ENCODE measurements at places on chromosomes 16 and 17. TPM values are rescaled to one million over a fixed set of nuclear protein-coding genes. Genes with fewer than 3 reads are reported as not detected.

IGSF6 gene
- polyA plus RNA-seq, result 2.0 TPM

GRCh38 chr16:68319185-68319908, 8.5 kb downstream of the PRMT7 start:
- no peak for DNase-seq

- DNase-seq, result peak; percentile 48
These were observed 57.3 kb upstream of the CCL1 start for GRCh38 chr17:34420254-34420766.

- DNase-seq, result peak; percentile 74
These were observed 8.7 kb upstream of the UBE2G1 start for GRCh38 chr17:4375039-4375748.

DNA sequence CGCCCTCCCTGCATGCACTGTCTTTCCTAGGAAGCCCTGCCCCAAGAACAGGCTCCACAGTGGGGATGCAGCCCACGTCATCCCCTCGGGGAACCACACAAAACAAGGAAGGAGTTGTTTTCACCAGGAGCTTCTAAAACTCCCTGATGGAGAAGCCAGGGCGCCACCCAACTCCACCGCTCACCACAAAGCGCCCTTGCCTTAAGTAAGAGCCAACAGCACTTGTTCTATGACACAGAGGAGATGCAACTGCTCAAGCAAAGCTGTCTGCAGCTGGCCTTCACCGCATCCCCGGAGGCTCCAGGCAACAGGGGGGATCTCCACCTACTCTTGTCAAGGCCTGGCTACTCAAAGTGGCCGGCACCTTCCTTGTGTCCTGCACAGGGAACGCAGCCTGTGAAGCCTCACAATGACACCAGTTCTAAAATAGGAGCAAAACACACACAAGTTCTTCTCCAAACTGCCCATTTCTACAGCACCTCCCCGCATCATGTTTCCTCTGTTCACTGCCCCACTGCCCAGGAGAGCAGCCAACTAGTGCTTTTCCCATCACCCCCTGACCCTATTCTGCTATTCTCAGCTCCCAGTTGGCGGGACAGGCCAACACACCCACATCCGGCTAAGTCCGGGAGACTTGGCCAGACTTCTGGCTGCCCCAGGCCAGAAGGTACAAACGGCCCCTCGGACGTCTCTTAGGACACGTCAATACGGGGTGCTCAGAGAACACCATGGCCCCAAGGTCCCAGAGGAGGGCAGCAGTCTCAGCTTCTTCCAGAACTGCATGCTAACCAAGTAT, 24.2 kb downstream of the MPG start:
- no peak for DNase-seq

DNA sequence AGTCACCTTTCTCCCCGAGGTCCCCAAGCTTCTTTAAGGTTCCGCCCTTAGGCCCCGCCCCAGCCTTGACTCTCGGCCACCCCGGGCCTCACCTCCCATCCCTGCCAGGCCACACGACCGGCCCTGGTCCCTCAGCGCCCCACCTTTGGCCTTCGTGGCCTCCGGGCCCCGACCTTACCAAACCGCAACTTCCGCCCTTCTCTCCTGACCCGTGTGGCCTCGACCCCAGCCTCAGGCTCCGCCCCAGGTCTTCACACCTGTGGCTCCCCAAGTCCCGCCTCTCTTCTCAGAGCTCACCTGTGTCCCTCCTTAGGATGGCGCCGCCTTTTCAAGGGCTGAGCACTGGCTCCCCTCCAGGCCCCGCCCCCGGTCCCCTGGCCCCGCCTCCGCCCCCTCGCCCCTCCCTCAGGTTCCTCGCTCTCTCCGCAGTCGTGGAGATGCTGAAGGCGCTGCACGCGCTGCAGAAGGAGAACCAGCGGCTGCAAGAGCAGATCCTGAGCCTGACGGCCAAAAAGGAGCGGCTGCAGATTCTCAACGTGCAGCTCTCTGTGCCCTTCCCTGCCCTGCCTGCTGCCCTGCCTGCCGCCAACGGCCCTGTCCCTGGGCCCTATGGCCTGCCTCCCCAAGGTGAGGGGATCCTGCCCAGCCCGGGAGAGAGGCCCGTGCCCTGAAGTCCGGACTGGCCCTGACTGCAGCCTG, 10.0 kb upstream of the CISD3 start:
- DNase-seq, result no peak

DNA sequence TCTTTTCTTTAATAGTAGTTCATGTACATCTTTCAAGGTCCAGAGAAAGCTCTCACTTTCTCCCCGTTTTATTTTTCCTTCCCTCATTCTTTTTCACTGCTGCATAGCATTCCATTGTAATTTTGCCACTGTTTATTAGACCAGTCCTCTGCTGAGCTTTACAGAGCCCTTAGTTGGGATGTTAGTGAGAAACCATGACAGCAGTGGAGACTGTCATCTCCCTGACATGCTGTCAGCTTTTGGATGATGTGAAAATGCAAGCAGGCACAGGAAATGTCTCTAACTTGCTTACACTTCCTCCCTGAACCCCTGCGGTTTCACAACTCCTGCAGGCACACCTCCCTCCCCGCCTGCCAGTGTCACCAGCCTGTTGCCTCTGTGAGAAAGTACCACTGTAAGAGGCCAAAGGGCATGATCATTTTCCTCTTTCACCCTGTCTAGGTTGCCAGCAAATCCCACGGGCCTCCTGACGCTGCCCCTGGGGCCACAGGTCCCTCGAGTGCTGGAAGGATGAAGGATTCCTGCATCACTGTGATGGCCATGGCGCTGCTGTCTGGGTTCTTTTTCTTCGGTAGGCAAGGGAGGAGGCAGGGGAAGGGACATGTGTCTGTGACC, at the start of gene ITGAL:
TSS of gene ITGAL (plus strand) at position 415 of the 615 bp plus-strand sequence. CDS start at position 511, 96 bp downstream.
- DNase-seq, result peak; percentile 67

DNA sequence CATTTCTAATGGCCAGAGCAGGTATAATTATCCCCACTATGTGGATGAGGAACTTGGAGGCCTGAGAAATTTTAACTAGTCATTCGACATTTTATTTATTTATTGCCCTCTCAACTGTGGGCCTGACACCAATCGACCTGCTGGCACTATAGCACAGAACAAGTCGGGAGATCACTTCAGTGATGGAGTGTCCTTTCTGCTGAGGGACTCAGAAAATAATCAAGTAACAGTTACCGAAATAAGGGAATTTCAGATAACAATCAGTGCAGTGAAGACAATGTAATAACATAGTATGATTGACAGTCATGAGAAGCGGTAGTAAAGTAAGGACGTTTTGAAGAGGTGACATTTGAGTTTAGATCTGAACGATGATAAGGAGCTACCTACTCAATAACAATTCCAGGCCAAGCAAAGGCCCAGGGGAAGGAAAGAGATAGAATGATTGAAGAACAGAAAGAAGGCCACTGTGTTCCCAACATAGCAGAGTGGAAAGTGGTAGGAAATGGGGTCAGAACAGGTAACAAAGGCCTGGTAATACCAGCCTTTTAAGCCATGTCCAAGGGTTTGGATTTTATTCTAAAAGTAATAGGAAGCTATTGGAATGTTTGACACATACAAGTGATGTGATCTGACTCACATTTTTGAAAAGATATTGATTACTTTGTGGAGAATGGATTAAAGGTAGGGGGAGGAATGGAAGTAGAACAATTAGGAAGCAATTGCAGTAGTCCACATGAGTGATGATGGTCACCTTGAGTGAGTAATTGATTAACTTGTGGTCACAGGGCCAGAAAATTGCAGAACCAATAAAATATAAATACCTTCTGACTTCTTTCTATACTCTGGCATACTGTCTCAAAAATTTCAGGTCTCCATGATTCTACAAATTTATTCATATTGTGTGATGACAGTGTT, 1.4 kb downstream of the STXBP4 start:
- no peak for DNase-seq

ASPHD1 gene
- polyA plus RNA-seq, result not detected

- DNase-seq, result peak; percentile 67
These were observed 6.6 kb downstream of the PLEKHH3 start for GRCh38 chr17:42669977-42670788.

DNA sequence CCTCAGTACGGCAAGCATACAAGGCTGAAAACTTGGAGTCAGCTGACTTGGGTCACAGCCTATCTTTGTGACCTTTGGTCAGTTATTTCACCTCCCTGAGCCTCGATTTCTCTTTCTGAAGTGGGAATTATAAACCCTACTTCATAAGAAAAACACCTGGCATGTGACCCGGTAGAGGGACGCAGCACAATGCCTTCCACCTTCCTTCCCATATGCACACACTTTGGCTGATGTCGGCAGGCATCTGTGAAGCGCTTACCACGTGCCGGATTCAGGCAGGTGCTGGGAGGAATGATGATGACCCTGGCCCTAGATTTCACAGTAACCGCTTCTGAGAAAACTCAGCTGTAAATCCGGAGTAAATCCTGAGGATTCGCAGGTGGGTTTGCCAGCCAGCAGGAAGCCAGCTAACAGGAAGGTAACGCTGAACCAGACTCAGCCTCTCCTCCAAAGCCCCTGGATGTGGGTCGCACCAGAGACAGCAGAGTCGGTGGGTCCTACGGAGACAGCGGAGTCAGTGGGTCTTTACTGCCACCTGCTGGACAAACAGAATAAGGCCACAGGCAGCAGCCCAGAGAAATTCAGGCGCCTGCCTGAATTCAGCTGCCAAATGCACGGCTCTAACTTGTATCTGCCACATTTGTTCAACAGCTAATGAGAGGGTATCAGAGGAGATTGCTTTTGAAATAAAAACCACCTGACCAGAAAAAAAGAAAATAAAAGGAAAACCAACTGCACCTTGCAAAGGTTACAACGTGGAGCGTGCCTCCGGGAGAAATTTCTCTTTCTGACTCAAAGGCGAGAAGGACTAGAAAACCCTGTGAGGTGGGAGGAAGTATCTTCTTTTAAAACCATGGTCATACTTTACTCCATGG, 16.6 kb downstream of the COPRS start:
- peak; percentile 65 for DNase-seq

CBFA2T3 gene
- polyA plus RNA-seq, result 0.14 TPM

- no peak for DNase-seq
These were observed 57.7 kb downstream of the HSD17B2 start for GRCh38 chr16:82092711-82093110.

- no peak for DNase-seq
These were observed 79.1 kb downstream of the C17orf67 start for GRCh38 chr17:56754523-56755208.

KRTAP2-2 gene
- not detected for polyA plus RNA-seq

AMDHD2 gene
- polyA plus RNA-seq, result 17.7 TPM

GRCh38 chr16:8589057-8589899, 1.0 kb downstream of the TMEM114 start:
- DNase-seq, result no peak

DNA sequence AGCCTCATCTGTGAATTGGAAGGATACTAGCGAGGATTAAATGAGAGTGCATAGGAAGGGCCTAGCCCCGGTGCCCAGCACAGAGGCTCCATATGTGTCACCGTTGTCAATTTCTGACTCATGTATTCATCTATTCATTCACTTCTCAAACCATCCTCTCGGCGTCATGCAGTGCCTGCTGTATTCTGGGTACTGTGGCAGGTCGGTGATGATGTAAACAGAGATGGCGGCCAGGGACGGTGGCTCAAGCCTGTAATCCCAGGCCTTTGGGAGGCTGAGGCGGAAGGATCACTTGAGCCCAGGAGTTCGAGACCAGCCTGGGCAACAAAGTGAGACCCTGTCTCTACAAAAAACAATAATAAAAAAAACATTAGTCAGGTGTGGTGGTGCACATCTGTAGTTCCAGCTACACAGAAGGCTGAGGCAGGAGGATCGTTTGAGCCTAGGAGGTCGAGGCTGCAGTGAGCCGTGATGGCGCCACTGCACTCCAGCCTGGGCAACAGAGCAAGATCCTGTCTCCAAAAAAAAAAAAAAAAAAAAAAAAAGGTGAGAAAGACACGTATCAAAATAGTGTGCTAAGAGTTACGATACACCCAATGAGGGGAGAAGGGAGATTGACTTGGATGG, 4.3 kb upstream of the PPP1R1B start:
- DNase-seq, result no peak

GRCh38 chr16:21959050-21959449, 5.9 kb downstream of the UQCRC2 start:
- DNase-seq, result no peak

- DNase-seq, result no peak
These were observed 69.8 kb downstream of the MRM3 start for GRCh38 chr17:851924-852323.

- DNase-seq, result no peak
These were observed 36.4 kb upstream of the CDC42EP4 start for GRCh38 chr17:73348018-73348828.

GRCh38 chr16:85399583-85400284, 213.4 kb upstream of the GSE1 start:
- DNase-seq, result no peak

DNA sequence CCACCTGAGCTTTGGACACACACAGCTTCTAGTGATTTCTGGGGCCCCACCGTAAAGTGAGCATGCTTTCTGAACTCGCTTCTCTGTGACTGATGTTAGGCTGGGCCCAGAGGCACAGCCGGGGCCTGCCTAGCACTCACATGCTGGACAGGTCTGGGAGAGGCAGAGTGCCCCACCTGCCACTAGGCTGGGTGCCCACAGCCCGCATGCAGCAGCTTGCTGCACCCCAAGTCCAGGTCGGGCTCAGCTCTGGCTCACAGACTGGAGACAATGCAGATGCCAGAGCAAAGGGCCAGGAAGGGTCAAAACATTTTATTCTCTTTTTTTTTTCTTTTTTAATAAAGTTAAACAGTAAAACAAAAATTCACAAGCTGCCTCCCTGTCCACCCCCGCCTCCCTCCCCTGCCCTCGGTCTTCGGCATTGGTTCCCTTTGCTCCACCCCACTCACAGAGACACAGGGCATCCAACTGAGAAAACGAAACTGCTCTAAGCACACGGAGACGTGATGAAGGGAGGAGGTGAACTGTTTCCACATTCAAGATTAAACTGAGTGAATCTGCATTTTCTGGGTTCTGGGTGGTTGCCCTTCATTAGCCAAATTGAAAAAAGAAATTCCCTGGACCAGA, 9.7 kb downstream of the CNP start:
- DNase-seq, result no peak

- DNase-seq, result peak; percentile 46
These were observed 6.1 kb downstream of the CAMKK1 start for GRCh38 chr17:3886776-3887175.

GRCh38 chr16:4401094-4401501, 15.3 kb downstream of the CORO7 start:
- DNase-seq, result no peak

GRCh38 chr16:87835882-87836331, 33.4 kb downstream of the SLC7A5 start:
- DNase-seq, result no peak

P2RX5 gene
- 457 TPM for polyA plus RNA-seq

DNA sequence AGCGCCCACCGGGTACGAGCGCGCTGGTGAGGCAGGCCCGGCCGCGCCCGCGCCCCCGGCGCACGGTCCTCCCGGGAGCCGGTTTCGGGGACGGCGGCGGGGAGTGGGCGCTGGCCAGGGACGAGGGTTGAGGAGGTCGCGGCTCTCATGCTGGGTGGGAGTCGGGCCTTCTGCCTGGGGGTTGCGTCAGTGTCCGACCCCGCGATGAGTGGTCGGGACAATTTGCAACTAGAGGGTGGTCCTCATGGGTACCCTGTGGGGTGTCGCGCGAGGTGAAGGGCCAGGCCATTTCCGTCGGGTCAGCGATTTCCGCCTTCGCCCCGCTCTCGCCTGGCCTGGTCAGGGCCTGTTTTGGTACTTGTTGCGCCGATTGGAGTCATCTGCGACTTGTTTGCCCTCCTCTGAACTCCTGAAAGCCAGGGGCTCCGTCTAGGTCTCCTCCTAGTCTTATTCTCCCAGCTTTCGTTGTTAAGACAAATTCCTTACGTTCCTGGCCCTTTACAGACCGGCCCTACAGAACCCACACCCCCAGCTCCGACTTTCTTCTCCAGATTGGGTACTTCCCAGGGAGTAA, 14.9 kb downstream of the NAA60 start:
- DNase-seq, result no peak

CDC6 gene
- polyA plus RNA-seq, result 1.3 TPM
